Esophagus muscularis mucosa (tissue), 4 donors: ENCODE measurements at places on chromosomes 3 and 15.

DNA sequence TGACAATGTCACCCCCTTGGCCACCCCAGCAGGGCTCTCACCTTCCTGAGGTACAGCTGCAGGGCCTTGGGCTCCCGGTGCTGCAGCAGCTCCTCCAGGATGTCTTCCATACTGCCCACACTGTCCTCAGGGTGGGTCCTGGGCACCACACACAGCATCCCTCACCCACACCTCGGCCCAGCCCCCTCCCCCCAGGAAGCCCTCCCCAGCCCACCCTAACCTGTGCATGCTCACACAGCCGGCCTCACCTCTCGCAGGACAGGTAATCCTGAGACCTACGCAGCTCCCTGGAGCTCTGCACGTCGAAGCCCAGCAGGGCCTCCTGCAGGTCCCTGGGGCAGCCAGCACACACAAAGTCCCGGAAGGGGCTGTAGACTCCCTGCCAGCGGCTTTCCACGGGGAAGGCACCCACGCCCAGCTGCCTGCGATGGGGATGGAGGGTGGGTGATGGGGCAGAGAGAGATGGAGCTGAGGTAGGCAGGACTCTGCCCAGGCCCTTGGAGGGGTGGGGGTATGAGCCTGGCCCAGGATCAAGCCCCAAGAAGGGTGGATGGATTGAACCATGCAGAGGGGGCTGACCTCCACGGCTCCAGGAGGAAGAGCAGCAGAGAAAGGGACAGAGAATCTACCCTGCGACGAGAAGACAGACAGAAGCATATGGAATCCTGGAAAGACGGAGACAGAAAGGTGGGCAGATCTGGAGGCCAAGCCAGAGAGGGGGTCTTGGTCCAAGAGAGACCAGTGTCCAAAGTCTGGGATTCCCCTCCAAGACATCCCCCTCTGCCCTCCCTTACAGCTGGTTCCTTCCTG is 16.7 kb downstream of the ALS2CL start:
- no peak for DNase-seq

GRCh38 chr3:4396542-4396941 is 70.5 kb downstream of the SUMF1 start:
- DNase-seq = no peak

DNA sequence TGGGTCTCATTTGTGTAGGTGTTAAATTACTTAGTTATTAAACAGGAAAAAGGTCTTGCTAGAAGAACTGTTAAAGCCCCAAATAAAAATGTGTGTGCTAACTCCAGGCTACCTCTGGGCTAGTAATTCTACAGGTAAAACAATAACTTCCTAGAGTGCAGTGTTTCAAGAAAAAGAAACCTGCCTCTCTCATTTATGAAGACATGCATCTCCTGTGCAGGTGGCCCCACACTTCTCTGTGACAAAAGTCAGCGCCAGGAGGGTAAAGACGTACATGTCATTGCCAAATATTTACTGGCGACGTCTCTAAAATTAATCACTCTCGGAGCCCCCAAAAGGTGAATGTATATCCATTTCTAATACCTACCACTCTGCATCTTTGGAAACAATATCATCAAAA is 131.7 kb downstream of the FOXP1 start:
- peak; percentile 17 for DNase-seq

- DNase-seq = no peak
These were observed 38.4 kb upstream of the SLC6A6 start for GRCh38 chr3:14363991-14364390.

DNA sequence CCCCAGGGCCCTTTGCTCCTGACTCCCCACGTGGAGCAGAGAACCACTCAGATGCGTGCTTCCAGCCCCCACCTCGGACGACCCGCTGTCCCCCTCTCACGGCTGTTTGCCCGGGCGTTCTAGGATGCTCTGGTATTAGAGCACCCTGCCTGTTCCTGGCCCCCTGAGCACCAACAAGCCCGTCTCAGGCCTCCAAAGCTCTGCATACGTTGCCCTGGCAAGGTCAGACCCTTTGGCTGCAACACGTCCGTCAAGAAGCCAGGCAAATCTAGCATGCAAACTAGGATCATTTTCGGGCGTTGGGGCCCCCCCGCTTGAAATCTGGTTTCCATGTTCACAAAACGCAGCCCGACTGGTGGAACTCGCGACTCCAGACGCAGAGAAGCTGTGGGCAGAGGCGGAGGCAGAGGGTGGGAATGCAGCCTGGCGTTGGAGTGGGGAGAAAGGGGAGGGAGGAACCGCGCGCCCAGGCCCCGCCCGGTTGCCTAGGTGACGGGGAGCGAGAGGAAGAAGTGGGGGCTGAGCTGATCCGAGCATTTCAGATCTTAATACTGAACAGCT is 86.2 kb upstream of the PIAS1 start:
- no peak for DNase-seq

GRCh38 chr3:118537454-118537853 is 497.2 kb downstream of the IGSF11 start:
- no peak for DNase-seq

- no peak for DNase-seq
These were observed 94.1 kb upstream of the TP63 start for GRCh38 chr3:189537135-189537534.

GRCh38 chr3:38107911-38108648 is 28.8 kb downstream of the ACAA1 start:
- no peak for DNase-seq

- DNase-seq = no peak
These were observed 547.8 kb upstream of the TBL1XR1 start for GRCh38 chr3:177744873-177745606.
